Glutamatergic neuron (in vitro differentiated cells): ENCODE measurements at places on chromosomes 16 and 17. TPM values are rescaled to one million over a fixed set of nuclear protein-coding genes. Genes with fewer than 3 reads are reported as not detected.

PLD6 gene
- 1.1 TPM for total RNA-seq

MRPL12 gene
- 57.7 TPM for total RNA-seq

ERN2 gene
- total RNA-seq, result 0.64 TPM

KRTAP1-5 gene
- not detected for total RNA-seq

PTX4 gene
- 2.2 TPM for total RNA-seq

RNF112 gene
- 8.6 TPM for total RNA-seq

SULT1A2 gene
- total RNA-seq, result not detected

GPRC5B gene
- 8.7 TPM for total RNA-seq

SCNN1B gene
- total RNA-seq, result 0.34 TPM

CIBAR2 gene
- not detected for total RNA-seq

PRAC2 gene
- total RNA-seq, result not detected

LITAF gene
- 29.2 TPM for total RNA-seq

PRKAR1A gene
- total RNA-seq, result 277 TPM

FOXF1 gene
- not detected for total RNA-seq

MIEN1 gene
- total RNA-seq, result 52.2 TPM

TK1 gene
- 2.5 TPM for total RNA-seq

VAT1L gene
- total RNA-seq, result 17.9 TPM

KRTAP3-1 gene
- total RNA-seq, result not detected

SDK2 gene
- total RNA-seq, result 12.3 TPM

ZDHHC1 gene
- 4.6 TPM for total RNA-seq
